Diencephalon (tissue), 1 donor: ENCODE measurements at places on chromosomes 7 and 10. TPM values are rescaled to one million over a fixed set of nuclear protein-coding genes. Genes with fewer than 3 reads are reported as not detected.

RHBDD2 gene
- total RNA-seq, result 66.4 TPM

FGL2 gene
- total RNA-seq, result 2.3 TPM

CUZD1 gene
- total RNA-seq, result 0.69 TPM

UTF1 gene
- total RNA-seq, result not detected

PLEKHS1 gene
- total RNA-seq, result not detected

KAZALD1 gene
- total RNA-seq, result 1.2 TPM

TMEM184A gene
- under 0.01 TPM for total RNA-seq

MMD2 gene
- total RNA-seq, result 8.5 TPM

RPEL1 gene
- total RNA-seq, result not detected

ANKRD30A gene
- not detected for total RNA-seq

RAPGEF5 gene
- 62.7 TPM for total RNA-seq

ATOH7 gene
- 0.69 TPM for total RNA-seq

FXYD4 gene
- total RNA-seq, result not detected

LRRN3 gene
- 140 TPM for total RNA-seq

STEAP4 gene
- total RNA-seq, result 0.23 TPM

HOXA5 gene
- total RNA-seq, result not detected

SLC26A4 gene
- total RNA-seq, result 0.69 TPM

FAM53B gene
- 25.4 TPM for total RNA-seq

WNT8B gene
- 0.69 TPM for total RNA-seq

STEAP2 gene
- 9.9 TPM for total RNA-seq

TMEM229A gene
- 4.6 TPM for total RNA-seq

FANK1 gene
- 11.3 TPM for total RNA-seq

NPY4R2 gene
- total RNA-seq, result 1.6 TPM

ANKRD7 gene
- total RNA-seq, result 16.8 TPM

SPDYE5 gene
- total RNA-seq, result not detected

SPDYE2B gene
- total RNA-seq, result not detected

LEP gene
- total RNA-seq, result not detected

ASIC3 gene
- total RNA-seq, result 1.4 TPM

DBF4 gene
- total RNA-seq, result 14.8 TPM

KCND2 gene
- total RNA-seq, result 137 TPM

USP6NL gene
- 29.8 TPM for total RNA-seq

TRIM73 gene
- total RNA-seq, result 4.4 TPM

MARCHF5 gene
- 24.0 TPM for total RNA-seq

TRIL gene
- 33.9 TPM for total RNA-seq

TUBAL3 gene
- not detected for total RNA-seq

CYP3A7 gene
- not detected for total RNA-seq

ADAM12 gene
- 8.8 TPM for total RNA-seq

OR13A1 gene
- total RNA-seq, result not detected

BUD23 gene
- total RNA-seq, result 36.7 TPM

PPP1R3C gene
- 47.3 TPM for total RNA-seq

STK32C gene
- total RNA-seq, result 22.4 TPM

TIAL1 gene
- total RNA-seq, result 54.7 TPM

CYP2C9 gene
- total RNA-seq, result not detected

SEMA3E gene
- 12.2 TPM for total RNA-seq

GDF2 gene
- total RNA-seq, result 0.23 TPM

UCMA gene
- not detected for total RNA-seq

HMX2 gene
- 0.92 TPM for total RNA-seq

DNAJC2 gene
- 19.6 TPM for total RNA-seq

JCAD gene
- total RNA-seq, result 27.7 TPM
